ENCODE measurements at places on chromosomes 5 and 9. TPM values are rescaled to one million over a fixed set of nuclear protein-coding genes. Genes with fewer than 3 reads are reported as not detected.
A peak's percentile ranks its signal among the peaks of the same experiment; 100 is the strongest.

- H3K27ac ChIP-seq, result no peak overlapping the region
- H3K36me3 ChIP-seq, result no peaks in the 10 kb centered on the region
- no peaks in the 10 kb centered on the region for H3K27me3 ChIP-seq
- H3K4me3 ChIP-seq, result no peak overlapping the region
Observed at GRCh38 chr5:111158105-111158744, 66.0 kb upstream of the CAMK4 start.

- peaks cover 10% of the 10 kb centered on the region for H3K4me1 ChIP-seq
- no peaks in the 10 kb centered on the region for H3K27me3 ChIP-seq
- H3K4me3 ChIP-seq, result no peak overlapping the region
- DNase-seq, result no peak
- no peaks in the 10 kb centered on the region for H3K36me3 ChIP-seq
Observed at GRCh38 chr9:114853071-114853855, 47.4 kb upstream of the TNFSF15 start.

DNA sequence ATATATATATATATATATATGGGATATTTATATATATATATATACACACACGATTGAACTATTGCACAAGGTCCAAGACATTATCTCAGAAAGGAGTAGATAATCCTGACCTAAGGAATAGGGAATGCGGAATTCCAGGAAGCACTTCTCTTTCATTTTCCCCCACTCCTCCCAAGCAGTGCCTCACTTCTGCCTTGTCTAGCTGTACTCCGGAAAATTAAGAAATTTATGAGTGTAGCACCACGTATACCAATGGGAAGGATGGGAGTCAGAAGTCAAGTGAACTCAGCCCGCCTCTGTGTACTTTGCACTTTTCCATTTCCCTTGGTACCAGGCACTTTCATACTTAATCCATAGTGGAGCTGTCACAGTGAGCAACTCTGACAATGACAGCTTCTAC lies 10.9 kb downstream of the SLC36A1 start:
- H3K4me1 ChIP-seq, result no peaks in the 10 kb centered on the region
- no peak overlapping the region for H3K27ac ChIP-seq
- no peaks in the 10 kb centered on the region for H3K27me3 ChIP-seq
- no peak for DNase-seq
- H3K4me3 ChIP-seq, result no peak overlapping the region
- no peaks in the 10 kb centered on the region for H3K36me3 ChIP-seq

- no peak overlapping the region for H3K4me3 ChIP-seq
- H3K27ac ChIP-seq, result no peak overlapping the region
- H3K36me3 ChIP-seq, result no peaks in the 10 kb centered on the region
- DNase-seq, result no peak
Observed at GRCh38 chr5:145941448-145942130, 5.2 kb downstream of the SH3RF2 start.

- H3K4me1 ChIP-seq, result no peaks in the 10 kb centered on the region
- no peaks in the 10 kb centered on the region for H3K27me3 ChIP-seq
- no peak overlapping the region for H3K27ac ChIP-seq
- no peak overlapping the region for H3K4me3 ChIP-seq
Observed at GRCh38 chr5:60517850-60518249, 182.1 kb downstream of the DEPDC1B start.

DNA sequence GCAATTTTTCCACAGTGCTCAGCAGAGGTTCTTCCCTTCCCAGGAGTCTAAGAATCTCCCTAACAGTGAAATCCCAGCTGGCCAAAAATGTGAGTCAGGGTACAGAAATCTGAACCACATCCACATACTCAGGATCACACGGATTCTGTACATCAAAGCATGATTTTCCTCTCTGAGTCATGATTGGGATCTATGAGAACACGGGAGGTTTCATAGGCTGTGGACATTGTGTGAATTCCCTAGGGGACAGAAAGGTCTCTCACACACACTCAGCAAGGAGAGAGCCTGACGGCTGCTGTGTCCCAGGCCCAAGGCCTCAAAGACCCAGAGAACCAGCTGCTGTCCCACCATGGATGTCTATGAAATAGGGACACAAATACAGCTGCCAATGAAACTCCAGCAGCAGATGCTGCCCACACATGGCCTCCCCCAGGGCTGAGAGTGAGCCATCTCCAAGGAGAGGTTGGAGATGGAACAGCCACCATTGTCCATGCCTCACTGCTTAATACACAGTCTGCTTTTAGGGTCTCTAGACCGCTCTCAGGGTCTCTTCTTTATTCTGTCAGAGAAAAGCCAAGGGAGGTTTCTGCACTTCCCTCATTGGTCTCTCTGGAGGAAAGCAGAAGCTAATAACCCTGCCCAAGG lies 102.7 kb downstream of the ADAMTS12 start:
- H3K4me3 ChIP-seq, result no peak overlapping the region
- H3K36me3 ChIP-seq, result no peaks in the 10 kb centered on the region
- DNase-seq, result no peak
- H3K4me1 ChIP-seq, result no peaks in the 10 kb centered on the region
- H3K27ac ChIP-seq, result no peak overlapping the region

GRCh38 chr9:21660976-21661375 lies 141.5 kb upstream of the MTAP start:
- no peaks in the 10 kb centered on the region for H3K4me1 ChIP-seq
- DNase-seq, result no peak
- H3K27me3 ChIP-seq, result no peaks in the 10 kb centered on the region
- H3K4me3 ChIP-seq, result no peak overlapping the region
- no peaks in the 10 kb centered on the region for H3K36me3 ChIP-seq

- H3K27me3 ChIP-seq, result no peaks in the 10 kb centered on the region
- H3K4me3 ChIP-seq, result no peak overlapping the region
- H3K27ac ChIP-seq, result no peak overlapping the region
- H3K4me1 ChIP-seq, result peaks cover 9% of the 10 kb centered on the region
- H3K36me3 ChIP-seq, result peaks cover 31% of the 10 kb centered on the region
Observed at GRCh38 chr5:151028717-151029116, 8.3 kb downstream of the GPX3 start.

GRCh38 chr9:136860529-136860928 lies 5.6 kb downstream of the EDF1 start:
- no peak overlapping the region for H3K27ac ChIP-seq
- H3K27me3 ChIP-seq, result no peaks in the 10 kb centered on the region
- no peak for DNase-seq
- H3K4me1 ChIP-seq, result peaks cover 6% of the 10 kb centered on the region

DNA sequence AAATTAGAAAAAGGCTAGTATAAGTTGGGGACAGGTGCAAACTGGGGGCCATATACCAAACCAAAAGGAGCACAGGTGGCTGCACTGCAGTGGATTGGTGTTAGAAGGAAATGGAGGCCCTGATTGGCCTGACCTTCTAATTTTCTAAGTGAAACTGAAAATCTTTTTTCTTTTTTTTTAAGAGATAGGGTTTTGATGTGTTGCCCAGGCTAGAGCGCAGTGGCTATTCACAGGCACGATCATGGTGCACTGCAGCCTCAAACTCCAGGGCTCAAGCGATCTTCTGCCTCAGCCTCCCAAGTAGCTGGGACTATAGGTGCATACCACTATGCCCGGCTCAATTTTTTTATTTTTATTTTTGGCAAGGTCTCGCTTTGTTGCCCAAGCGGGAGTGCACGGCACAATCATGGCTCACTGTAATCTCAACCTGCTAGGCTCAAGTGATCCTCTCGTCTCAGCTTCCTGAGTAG lies 9.8 kb upstream of the CCDC69 start:
- no peak overlapping the region for H3K27ac ChIP-seq
- H3K27me3 ChIP-seq, result peaks cover 3% of the 10 kb centered on the region
- no peaks in the 10 kb centered on the region for H3K36me3 ChIP-seq
- H3K4me3 ChIP-seq, result no peak overlapping the region

- H3K27ac ChIP-seq, result no peak overlapping the region
- no peaks in the 10 kb centered on the region for H3K4me1 ChIP-seq
- no peaks in the 10 kb centered on the region for H3K36me3 ChIP-seq
- H3K27me3 ChIP-seq, result no peaks in the 10 kb centered on the region
- no peak overlapping the region for H3K4me3 ChIP-seq
Observed at GRCh38 chr9:115133649-115134048, 15.7 kb upstream of the TNC start.

DNA sequence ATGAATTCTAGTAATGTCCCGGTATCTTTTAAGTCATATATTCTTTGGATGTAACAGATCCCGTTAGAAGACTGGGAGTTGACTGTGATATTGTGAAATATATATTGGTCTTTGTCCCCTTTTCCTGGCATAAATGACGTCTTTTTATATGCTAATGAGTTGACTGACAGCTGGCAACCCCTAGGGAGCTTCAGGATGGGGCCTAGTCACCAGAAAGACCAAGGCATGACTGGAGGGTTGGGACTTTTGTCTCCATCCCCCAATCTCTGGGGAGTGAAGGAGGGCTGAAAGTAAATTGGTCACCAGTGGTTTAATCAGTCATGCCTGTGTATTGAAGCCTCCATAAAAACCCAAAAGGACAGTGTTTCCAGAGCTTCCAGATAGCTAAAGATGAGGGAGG lies 241.6 kb downstream of the PJA2 start:
- no peaks in the 10 kb centered on the region for H3K36me3 ChIP-seq
- no peaks in the 10 kb centered on the region for H3K4me1 ChIP-seq
- no peaks in the 10 kb centered on the region for H3K27me3 ChIP-seq
- DNase-seq, result no peak
- H3K4me3 ChIP-seq, result no peak overlapping the region

GRCh38 chr5:98397081-98397480 lies 376.4 kb upstream of the RGMB start:
- no peak overlapping the region for H3K27ac ChIP-seq
- H3K4me3 ChIP-seq, result no peak overlapping the region
- DNase-seq, result peak; percentile 11

DNA sequence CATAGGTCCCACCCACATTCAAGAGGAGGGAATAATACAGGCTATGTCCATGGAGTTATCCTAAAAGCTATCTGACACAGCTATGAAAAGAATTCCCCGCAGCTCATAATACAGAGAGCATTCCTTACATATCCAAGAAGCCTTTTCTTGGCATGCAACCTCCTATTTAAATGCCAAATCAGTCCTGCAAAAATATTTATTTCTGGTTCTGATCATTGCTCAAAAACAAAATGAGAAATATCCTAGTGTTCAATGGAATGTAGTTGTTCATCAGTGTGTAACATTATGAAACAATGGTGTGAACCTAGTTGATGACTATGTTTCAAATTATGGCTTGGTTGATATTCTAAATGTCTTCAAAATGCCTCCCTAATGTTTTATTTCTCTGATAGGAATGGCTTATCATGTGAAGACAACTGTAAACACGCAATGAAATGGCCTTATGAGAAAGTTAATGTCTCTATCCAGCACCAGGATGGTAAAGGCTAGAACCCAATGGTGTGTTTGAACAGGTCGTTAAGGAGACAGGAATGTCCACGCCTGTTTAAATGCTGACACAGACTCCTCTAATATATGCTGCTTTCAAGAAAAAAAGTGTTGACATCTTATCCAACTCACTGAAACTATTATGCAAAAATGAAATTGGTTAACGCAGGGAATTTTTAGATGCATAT lies 126.7 kb upstream of the CDH6 start:
- no peaks in the 10 kb centered on the region for H3K27me3 ChIP-seq
- H3K27ac ChIP-seq, result no peak overlapping the region
- no peaks in the 10 kb centered on the region for H3K36me3 ChIP-seq
- no peak for DNase-seq

DNA sequence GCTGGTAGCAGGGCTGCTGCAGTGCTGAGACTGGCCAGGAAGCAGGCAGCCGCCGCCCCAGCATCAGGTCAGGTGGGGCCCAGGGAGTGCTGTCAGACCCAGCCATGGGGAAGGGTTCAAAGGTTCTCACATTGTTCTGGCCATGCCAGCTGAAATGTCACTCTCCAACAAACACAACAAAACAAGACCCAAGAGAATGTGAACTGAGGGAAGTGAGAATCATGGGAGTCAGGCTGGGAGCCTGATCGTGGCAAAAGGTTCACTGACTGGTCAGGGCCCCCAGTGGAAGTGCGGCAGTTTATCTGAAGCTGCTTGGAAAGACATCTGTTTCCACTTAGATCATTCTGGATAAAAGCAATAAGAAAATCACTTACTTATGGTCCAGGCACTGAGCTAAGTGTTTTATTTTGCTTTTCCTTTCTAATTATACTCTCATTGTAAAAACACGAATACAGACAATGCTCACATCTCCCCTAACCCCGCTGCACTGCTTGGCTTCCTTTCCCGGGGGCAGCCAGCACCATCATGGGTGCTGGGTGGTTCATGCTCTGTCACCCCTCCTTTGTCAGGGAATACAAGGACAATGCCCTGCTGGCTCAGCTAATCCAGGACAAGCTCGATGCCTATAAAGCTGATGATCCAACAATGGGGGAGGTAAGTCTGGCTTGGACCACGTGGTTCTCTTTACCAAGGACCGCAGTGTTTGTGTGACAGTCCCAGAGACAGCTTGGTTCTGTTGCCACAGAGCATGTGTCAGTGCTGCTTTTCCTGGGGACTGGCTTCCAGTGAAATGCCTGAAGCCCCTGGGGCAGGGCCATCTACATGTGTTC lies 41.9 kb upstream of the CFAP157 start:
- H3K27me3 ChIP-seq, result no peaks in the 10 kb centered on the region
- no peaks in the 10 kb centered on the region for H3K4me1 ChIP-seq
- no peak overlapping the region for H3K27ac ChIP-seq
- peaks cover 3% of the 10 kb centered on the region for H3K36me3 ChIP-seq
- DNase-seq, result peak; percentile 67
- H3K4me3 ChIP-seq, result no peak overlapping the region

DNA sequence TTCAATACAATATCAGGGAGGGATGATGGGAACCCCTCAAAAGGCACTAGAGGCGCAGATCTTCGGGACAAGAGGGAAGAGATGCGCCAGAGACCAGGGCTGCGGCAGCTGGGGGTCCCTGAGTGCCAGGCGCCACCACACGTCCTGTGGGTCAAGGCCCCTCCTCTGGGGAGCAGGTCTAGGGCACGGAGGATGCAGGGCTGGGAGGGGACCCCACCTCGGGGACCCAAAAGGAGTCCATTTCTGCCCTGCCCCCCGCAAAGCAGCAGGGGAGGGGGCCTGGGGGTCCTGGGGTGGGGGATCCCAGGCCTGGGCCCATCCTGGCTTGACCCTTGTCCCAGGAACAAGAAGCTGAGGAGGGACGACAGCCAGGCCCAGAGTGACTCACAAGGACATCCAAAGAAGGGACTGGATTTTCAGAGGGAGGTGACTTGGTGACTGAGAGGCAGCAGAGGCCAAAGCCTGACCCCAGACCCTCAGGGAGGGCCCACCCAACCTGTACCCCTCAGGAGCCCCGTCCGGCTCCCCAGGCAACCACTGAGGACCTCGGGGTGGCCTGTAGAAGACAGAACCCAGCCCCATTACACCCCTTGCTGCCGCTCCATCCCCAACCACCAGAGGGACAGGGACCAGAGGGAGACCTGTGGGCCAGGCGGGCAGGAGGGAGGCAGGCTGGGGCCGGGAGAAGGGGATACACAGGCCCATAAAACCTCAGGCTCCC lies 54.2 kb downstream of the LRSAM1 start:
- H3K27me3 ChIP-seq, result no peaks in the 10 kb centered on the region
- no peak overlapping the region for H3K27ac ChIP-seq
- H3K4me1 ChIP-seq, result no peaks in the 10 kb centered on the region
- DNase-seq, result peak; percentile 37
- peaks cover 40% of the 10 kb centered on the region for H3K36me3 ChIP-seq

FAT2 gene
- total RNA-seq, result not detected

EQTN gene
- total RNA-seq, result not detected

PHF24 gene
- total RNA-seq, result not detected

PCDHGB1 gene
- 0.62 TPM for total RNA-seq

RNF183 gene
- not detected for total RNA-seq

ATG12 gene
- total RNA-seq, result 50.3 TPM

ZNF454 gene
- total RNA-seq, result 0.55 TPM

CAPSL gene
- not detected for total RNA-seq
